ENCODE measurements at places on chromosomes 6 and 20.
A peak's percentile ranks its signal among the peaks of the same experiment; 100 is the strongest.

- peak; percentile 76 for DNase-seq
Measured at GRCh38 chr6:16249971-16250370, 11.6 kb downstream of the GMPR start.

GRCh38 chr6:149194820-149195558, 122.5 kb upstream of the TAB2 start:
- no peak for DNase-seq

DNA sequence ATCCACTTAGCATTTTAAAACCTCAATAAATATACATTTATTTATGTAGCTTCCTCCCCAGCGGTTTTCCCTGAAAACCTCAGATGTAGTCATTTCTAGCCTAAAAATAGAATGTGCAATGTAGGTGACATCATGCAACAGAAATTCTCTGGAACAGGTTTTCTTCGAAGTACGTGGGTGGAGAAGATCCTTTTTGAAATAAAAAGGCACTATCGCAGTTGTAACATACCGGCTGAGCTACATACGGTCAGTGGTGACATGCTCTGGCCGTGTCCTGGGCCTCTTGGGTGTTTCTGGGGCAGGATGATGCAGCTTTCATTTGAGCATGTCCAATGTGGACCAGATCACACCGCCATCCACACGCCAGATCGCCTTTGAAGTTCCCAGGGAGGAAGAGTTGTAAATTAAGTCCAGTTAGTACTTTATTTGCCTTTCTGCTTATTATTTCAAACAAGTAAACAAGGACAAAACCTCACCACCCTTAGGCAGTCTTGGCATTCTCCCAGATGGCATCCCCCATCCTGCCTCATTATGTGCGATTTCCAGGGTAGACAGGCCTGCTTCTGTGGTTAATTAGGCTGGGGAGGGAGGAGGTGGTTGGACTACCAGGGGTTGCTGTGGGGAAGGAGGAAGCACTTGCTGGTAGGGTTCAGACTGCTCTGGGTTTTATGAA, 109.5 kb upstream of the CLDN20 start:
- DNase-seq: no peak

DNA sequence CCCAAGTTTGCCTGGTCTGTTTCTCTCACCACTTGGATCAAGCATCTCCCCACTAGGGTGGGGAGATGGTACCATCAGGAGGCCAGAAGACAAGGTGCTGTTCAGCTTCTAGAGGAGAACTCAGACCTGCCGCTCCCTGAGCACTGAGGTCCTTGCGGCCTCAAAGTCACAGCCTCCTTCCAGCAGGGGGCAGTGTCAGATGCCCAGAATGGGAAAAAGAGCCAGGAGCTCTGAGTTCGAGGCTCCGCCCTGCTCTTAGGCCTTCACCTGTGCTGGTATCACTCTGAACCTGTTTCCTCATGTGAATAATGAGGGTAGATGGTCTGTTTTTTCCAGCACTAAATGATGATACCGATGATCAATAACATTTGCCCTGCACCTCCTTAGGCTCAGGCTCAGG, 68.7 kb downstream of the TOX2 start:
- no peak for DNase-seq

DNA sequence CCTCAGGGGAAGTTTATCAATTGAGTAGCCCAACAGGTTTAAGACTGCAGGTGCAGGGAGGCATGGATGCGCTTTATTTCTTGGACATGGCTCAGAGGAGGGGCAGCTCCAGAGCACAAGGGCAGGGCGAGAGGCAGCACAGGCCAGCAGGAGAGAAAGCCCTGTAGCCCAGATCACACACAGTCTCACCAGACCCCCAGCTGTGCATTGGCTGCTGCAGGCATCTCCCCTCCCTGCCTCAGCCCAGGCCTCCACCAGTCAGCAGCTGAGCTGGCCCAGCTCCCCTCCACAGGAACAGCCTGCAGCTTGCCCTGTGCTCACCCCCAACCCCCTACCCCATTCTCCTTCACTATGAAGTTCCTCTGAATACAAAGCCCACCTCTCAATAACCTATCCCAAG, 24.7 kb downstream of the MRPL14 start:
- no peak for DNase-seq

- peak; percentile 64 for DNase-seq
Measured at GRCh38 chr6:132483779-132484679, 28.9 kb downstream of the STX7 start.

GRCh38 chr20:19692685-19693119, 65.4 kb upstream of the RIN2 start:
- DNase-seq: peak; percentile 48

GRCh38 chr6:92180090-92180489, 1239.3 kb downstream of the EPHA7 start:
- no peak for DNase-seq

- DNase-seq: no peak
Measured at GRCh38 chr6:40461643-40462042, 125.5 kb downstream of the LRFN2 start.

Data from neuronal stem cell (in vitro differentiated cells).